Lower lobe of right lung (tissue), 2 donors: ENCODE measurements at places on chromosomes 1 and 21.

GRCh38 chr1:17795836-17796645 lies 40.9 kb downstream of the ACTL8 start:
- DNase-seq = no peak
- H3K27ac ChIP-seq = no peak overlapping the region
- no peaks in the 10 kb centered on the region for H3K4me1 ChIP-seq
- no peak overlapping the region for H3K4me3 ChIP-seq
- H3K27me3 ChIP-seq = peaks cover 12% of the 10 kb centered on the region
- H3K36me3 ChIP-seq = no peaks in the 10 kb centered on the region

- no peak for DNase-seq
- no peak overlapping the region for H3K4me3 ChIP-seq
- H3K27me3 ChIP-seq = no peaks in the 10 kb centered on the region
Measured at GRCh38 chr1:80468356-80468755, 1332.4 kb upstream of the ADGRL2 start.

- H3K4me1 ChIP-seq = no peaks in the 10 kb centered on the region
- no peaks in the 10 kb centered on the region for H3K27me3 ChIP-seq
- H3K27ac ChIP-seq = no peak overlapping the region
- no peak overlapping the region for H3K4me3 ChIP-seq
Measured at GRCh38 chr21:26925636-26926035, 41.3 kb downstream of the ADAMTS5 start.

DNA sequence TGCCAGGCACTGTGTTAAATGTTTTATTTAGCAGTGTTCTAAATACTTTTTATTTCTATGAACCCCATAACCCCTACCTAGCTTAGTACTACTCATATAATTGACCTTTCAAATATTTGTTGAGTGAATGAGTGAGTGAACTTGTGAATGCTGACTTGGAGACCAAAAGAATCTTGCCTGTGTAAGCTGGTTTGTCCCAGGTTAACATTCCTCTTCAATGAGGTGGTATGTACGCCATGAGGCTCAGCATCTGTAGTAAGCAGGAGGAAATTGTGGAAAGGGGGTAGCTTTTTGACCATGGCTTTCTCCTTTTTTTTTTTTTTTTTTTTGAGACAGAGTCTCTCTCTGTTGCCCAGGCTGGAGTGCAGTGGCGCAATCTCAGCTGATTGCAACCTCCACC lies 14.6 kb downstream of the MED18 start:
- H3K4me3 ChIP-seq = no peak overlapping the region
- H3K27ac ChIP-seq = no peak overlapping the region
- H3K27me3 ChIP-seq = no peaks in the 10 kb centered on the region
- no peaks in the 10 kb centered on the region for H3K4me1 ChIP-seq
- no peaks in the 10 kb centered on the region for H3K36me3 ChIP-seq

GRCh38 chr1:77866296-77866695 lies 22.1 kb upstream of the NEXN start:
- peaks cover 55% of the 10 kb centered on the region for H3K36me3 ChIP-seq
- H3K27ac ChIP-seq = no peak overlapping the region
- no peak for DNase-seq
- no peaks in the 10 kb centered on the region for H3K4me1 ChIP-seq

GRCh38 chr1:32536764-32537163 lies 2.5 kb upstream of the ZBTB8A start:
- H3K36me3 ChIP-seq = no peaks in the 10 kb centered on the region
- no peak for DNase-seq
- peaks cover 9% of the 10 kb centered on the region for H3K4me1 ChIP-seq
- no peak overlapping the region for H3K4me3 ChIP-seq

- no peak for DNase-seq
- peak overlapping the region; percentile 46 for H3K27ac ChIP-seq
- no peak overlapping the region for H3K4me3 ChIP-seq
Measured at GRCh38 chr21:45029298-45029947, 45.0 kb upstream of the ADARB1 start.

DNA sequence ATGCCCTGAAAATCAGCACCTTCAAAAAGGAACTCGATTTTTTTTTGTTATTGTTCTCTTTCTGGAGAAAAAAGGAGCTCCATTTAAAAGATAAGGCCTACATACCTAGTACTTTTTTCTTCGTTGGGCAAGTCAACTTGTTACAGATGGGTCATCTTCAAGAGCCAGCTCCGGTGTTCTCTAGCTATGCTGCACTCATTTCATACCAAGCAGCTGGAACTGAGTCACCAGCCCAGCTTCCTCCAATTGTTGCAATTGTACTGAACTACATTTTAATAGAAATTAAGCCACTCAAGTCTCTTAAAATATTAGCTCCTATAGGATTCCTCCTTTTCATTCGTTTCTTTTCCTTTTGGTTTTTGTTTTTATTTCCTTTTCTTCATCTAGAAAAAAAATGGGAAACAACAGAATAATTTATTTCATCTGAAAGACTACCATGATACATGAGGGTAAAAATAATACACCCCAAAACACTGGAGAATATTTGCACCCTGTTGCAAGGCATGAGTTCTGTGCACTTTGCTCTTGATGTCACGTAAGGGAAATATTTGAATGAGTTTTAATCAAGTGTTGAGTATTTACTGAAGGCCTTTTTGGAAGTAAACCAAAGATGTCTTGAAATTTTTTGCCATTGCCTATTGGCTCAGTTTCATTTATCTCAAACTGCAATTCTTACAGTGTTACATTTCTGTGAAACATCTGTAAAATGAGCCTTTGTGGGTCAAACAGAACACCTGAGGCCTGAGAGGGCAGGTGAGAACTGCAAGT lies 60.5 kb downstream of the CLIC4 start:
- H3K27ac ChIP-seq = no peak overlapping the region
- no peaks in the 10 kb centered on the region for H3K36me3 ChIP-seq
- H3K4me1 ChIP-seq = peaks cover 82% of the 10 kb centered on the region

DNA sequence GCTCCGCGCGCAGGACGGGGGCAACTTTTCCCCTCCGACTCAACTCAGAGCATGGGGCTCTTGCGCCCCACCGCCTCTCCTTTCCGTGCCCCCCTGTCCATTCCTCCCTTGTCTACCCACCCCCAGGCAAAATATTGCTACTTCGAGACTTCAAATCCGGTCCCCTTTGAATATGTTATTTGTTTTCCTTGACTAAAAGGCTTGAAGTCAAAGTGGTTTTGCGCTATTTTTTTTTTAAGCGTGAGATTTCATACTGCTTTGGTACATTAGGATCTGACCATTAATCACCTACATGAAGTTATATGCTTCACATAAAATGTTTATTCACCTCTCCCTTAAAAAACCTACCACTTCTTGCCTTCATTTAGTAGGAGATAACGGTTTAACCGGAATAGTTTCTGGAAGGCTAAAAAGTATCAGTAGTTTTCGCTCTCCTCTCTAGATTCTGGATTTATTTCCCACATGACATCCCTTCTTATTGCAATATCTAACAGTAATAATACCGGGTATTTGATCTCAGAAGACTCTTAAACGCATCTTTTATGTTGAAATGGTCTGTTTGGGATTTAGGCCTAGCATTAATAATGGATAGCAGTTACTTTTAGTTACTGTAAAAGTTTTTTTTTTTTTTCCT lies 1.6 kb downstream of the NFIA start:
- peaks cover 32% of the 10 kb centered on the region for H3K4me1 ChIP-seq
- DNase-seq = no peak
- peak overlapping the region; percentile 83 for H3K4me3 ChIP-seq
- peaks cover 7% of the 10 kb centered on the region for H3K36me3 ChIP-seq

DNA sequence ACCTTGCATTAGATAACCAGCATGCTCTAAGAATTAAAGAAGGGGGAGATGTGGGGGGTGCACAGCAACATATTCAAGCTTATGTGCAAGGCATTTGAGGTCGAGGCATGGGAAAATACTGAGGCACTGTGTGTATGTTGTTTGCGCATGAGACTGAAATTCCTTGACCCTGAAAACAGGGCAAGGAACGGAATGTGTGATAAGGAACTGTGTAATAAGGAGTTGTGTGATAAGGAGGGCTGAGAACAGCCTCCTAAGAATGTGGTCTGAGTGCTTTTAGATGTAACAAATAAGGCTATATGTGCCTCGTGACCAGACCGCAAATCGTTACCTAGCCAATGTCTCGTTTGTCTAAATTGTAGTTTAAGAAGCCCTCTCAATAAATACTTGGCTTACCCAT lies 26.5 kb upstream of the ITLN1 start:
- no peak overlapping the region for H3K27ac ChIP-seq
- H3K4me3 ChIP-seq = no peak overlapping the region
- no peak for DNase-seq
- H3K27me3 ChIP-seq = no peaks in the 10 kb centered on the region
- H3K4me1 ChIP-seq = peaks cover 21% of the 10 kb centered on the region

GRCh38 chr1:203520315-203520714 lies 26.4 kb downstream of the OPTC start:
- no peaks in the 10 kb centered on the region for H3K27me3 ChIP-seq
- no peak overlapping the region for H3K4me3 ChIP-seq
- H3K27ac ChIP-seq = no peak overlapping the region
- H3K4me1 ChIP-seq = peaks cover 14% of the 10 kb centered on the region
- DNase-seq = no peak

- H3K4me3 ChIP-seq = no peak overlapping the region
- peaks cover 5% of the 10 kb centered on the region for H3K4me1 ChIP-seq
- H3K27ac ChIP-seq = no peak overlapping the region
- DNase-seq = no peak
- no peaks in the 10 kb centered on the region for H3K36me3 ChIP-seq
Measured at GRCh38 chr1:110627764-110628163, 21.6 kb upstream of the KCNA2 start.

- no peaks in the 10 kb centered on the region for H3K27me3 ChIP-seq
- H3K36me3 ChIP-seq = no peaks in the 10 kb centered on the region
- H3K4me3 ChIP-seq = no peak overlapping the region
- H3K27ac ChIP-seq = no peak overlapping the region
- DNase-seq = no peak
Measured at GRCh38 chr1:243407284-243408018, 151.6 kb downstream of the SDCCAG8 start.

DNA sequence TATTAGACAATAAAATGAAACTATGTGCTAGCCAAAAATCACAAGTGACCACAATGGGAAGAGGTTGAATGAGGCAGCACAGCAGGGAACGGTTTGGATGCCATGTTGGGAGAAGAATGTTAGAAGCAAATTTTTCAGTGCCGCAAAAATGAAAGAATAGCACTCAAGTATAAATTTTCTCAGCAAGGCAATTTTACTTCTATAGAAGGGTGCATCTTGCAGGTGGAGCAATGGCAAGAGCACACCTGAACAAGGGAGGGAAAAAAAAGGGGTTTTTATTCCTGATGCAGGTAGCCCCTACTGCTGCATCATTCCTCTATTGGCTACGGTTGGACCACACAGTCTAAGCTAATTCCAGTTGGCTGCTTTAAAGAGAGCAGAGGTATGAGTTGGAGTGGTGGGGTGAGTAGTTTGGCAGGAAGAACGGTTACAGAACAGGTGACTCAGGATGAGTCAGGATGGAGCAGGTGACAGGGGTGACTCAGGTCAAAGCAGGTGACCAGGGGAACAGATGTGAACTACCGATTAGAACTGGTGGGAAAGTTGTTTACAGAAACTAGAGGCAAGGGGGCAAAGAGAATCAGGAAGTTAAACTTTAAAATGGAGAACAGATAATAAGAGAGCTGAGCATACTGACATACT lies 301.1 kb upstream of the NRIP1 start:
- H3K27ac ChIP-seq = no peak overlapping the region
- no peak overlapping the region for H3K4me3 ChIP-seq
- no peak for DNase-seq
- H3K36me3 ChIP-seq = no peaks in the 10 kb centered on the region
- H3K4me1 ChIP-seq = no peaks in the 10 kb centered on the region
- no peaks in the 10 kb centered on the region for H3K27me3 ChIP-seq

GRCh38 chr1:151553659-151554058 lies 13.6 kb downstream of the TUFT1 start:
- no peaks in the 10 kb centered on the region for H3K27me3 ChIP-seq
- H3K27ac ChIP-seq = no peak overlapping the region
- no peak for DNase-seq
- H3K36me3 ChIP-seq = no peaks in the 10 kb centered on the region
- H3K4me1 ChIP-seq = peaks cover 5% of the 10 kb centered on the region
- H3K4me3 ChIP-seq = no peak overlapping the region

- H3K4me1 ChIP-seq = peaks cover 25% of the 10 kb centered on the region
- H3K36me3 ChIP-seq = no peaks in the 10 kb centered on the region
- H3K27me3 ChIP-seq = no peaks in the 10 kb centered on the region
- H3K27ac ChIP-seq = no peak overlapping the region
- DNase-seq = no peak
Measured at GRCh38 chr1:17558541-17558940, 19.0 kb downstream of the ARHGEF10L start.

GRCh38 chr1:172647987-172648386 lies 10.9 kb upstream of the FASLG start:
- H3K4me3 ChIP-seq = no peak overlapping the region
- no peaks in the 10 kb centered on the region for H3K27me3 ChIP-seq
- no peak overlapping the region for H3K27ac ChIP-seq
- no peak for DNase-seq
- peaks cover 4% of the 10 kb centered on the region for H3K4me1 ChIP-seq

DNA sequence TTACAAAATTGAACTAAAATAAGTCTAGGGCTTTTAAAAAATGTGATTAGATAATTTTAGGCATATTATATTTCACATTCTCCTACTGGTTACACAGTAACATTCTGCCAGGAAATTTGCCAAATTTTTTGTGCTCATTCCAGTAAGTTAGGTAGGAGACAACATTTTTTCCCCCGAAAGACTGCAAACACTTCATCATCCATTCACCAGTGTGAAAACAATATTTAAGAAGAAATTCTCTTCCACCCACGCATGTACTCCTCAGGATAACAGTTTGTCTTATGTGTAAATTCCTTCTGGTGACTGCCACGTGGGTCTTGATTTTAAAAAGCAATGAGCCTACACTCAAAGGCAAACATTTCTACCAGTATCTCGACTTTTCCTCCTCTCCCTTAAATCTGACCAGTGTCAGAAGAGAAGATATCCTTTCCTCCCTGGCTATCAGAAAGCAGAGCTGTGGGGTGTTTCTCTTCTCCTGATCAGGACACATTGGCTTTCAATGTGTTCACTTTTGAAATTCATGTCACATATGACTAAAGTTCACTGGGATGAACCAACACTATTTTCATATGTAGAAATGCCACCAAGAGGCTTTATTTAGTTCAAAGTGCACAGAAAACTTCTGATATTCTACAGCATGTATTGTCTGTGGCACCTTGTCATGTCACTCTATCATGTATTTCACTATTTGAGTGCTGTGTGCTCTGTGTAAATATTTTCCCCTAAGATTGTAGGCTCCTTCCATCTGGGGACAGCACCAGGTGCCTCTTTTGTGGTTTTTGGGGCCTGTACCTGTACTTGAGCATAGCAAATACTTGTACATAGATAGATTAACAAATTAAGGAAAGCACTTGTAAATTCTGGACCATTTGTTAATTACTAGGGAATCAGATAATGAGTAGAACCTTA lies 38.6 kb downstream of the LHX9 start:
- no peak for DNase-seq
- no peak overlapping the region for H3K4me3 ChIP-seq
- no peaks in the 10 kb centered on the region for H3K27me3 ChIP-seq
- no peaks in the 10 kb centered on the region for H3K4me1 ChIP-seq
- H3K27ac ChIP-seq = no peak overlapping the region

- H3K4me1 ChIP-seq = peaks cover 5% of the 10 kb centered on the region
- DNase-seq = no peak
- no peaks in the 10 kb centered on the region for H3K27me3 ChIP-seq
- H3K4me3 ChIP-seq = no peak overlapping the region
Measured at GRCh38 chr1:59409549-59409948, 112.7 kb downstream of the FGGY start.
